NCI-H2227 treated with DMSO at 0.1 percent for 48 hours (cell line): ENCODE measurements at places on chromosomes 5 and 9.

- no peak for DNase-seq
Measured at GRCh38 chr9:13228431-13228830, 51.1 kb downstream of the MPDZ start.

DNA sequence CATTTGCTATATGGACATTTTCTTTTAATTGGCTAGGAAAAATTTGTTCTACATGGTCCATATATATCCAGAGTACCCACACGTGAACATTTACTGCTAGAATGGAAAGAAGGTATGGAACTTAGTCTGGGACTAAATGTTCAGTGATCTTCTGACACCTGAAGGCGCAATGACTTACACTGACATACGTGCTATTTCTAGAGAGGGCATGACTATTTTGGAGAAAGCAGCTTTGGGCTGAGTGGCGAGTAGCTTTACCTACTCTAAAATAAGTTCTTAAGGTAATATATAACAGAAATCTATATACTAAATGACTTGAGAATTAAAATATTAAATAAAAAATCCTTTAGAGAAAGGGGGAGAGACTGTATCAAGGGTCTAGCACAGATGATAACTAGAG lies 10.4 kb downstream of the NNT start:
- no peak for DNase-seq

DNA sequence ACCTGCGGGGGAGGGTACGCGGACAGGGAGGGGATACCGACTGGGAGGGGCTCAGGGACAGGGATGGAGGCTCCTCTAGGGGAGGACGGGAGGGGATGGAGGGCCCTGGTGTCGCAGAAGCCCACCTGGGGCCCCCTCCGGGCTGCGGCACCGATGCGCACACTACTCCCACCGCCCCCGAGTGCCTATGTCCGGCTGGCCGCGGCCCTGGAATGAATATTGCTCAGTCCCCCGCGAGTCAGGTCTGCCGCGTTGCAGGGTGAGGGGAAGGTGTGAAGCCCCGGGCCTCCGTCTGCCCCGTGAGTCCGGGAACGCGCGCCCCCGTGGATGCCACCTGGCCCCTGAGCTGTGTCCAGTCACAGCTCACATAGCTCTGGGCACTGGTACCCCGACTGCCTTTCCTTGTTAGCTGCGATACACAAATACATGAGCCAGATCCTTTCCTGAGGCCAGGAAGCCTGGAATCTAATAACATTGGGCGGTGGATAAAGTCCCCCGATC lies 44.5 kb upstream of the PRSS3 start:
- no peak for DNase-seq

DNA sequence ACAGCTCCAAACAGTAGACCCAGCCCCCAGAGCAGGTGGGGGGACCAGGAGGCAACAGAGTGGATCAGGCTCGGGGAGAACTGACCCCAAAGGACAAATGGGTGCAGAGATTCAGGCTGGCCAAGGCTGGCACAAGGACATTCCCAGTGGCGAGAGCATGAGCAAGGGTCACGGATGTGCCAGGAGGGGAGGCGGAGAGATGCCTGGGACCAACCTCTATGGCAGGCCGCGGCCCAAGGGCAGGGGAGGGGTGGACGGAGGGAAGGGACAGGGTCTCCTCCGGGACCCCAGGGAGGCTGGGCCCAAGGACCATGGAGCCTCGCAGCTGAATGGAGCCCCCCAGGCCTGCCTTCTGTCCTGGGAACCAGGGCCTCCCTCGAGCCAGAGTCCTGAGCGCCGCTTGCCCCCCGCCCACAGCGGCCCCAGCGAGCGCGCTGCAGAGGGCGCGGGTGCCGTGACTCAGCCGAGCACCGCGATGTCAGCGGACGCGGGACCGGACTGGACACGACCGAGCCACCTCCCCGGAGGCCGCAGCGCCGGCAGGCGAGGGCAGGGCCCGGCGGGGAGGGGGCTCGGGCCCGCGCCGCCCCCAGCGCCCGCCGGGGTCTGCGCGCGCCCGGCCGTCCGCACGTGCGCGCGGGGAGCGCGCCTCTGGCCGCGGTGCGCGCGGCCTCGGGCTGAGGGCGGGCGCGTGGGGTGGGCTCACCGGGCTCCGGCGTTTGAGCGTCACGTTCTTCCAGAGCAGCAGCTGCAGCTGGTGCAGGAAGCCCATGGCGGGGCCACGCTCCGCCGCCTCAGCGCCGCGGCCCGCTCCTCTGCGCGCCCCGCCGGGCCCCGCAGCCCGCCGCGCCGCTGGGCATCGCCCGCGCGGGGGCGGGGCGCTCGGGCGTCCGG lies at the start of gene ABCA2:
TSS of gene ABCA2 (minus strand) at position 869 of the 894 bp plus-strand sequence. CDS start at position 772, 97 bp downstream.
- peak; percentile 4 for DNase-seq

- no peak for DNase-seq
Measured at GRCh38 chr9:63859475-63860215, 1425.4 kb downstream of the FOXD4L5 start.

- peak; percentile 23 for DNase-seq
Measured at GRCh38 chr9:79257790-79258351, 313.9 kb upstream of the TLE4 start.

DNA sequence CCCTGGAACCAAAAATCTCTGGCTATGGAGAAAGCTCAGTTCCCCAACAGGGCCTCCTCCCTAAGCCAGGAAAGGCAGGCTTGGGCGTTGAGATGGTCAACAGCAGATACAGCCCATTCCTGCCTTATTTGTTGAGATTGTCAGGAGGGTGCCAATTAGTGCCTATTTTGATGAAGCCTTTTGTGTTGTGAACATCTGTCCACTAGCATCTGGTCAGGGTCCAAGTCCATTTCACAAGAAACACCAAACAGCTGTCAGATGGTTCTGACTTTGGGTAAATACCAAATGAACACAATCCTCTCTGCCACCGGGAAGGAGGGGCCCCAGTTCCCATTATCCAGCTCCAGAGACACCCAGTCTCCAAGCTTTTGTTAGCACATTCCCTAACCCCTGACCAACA lies 19.9 kb downstream of the SEMA6A start:
- DNase-seq, result no peak

GRCh38 chr5:168125445-168126199 lies 165.8 kb upstream of the WWC1 start:
- DNase-seq, result no peak

DNA sequence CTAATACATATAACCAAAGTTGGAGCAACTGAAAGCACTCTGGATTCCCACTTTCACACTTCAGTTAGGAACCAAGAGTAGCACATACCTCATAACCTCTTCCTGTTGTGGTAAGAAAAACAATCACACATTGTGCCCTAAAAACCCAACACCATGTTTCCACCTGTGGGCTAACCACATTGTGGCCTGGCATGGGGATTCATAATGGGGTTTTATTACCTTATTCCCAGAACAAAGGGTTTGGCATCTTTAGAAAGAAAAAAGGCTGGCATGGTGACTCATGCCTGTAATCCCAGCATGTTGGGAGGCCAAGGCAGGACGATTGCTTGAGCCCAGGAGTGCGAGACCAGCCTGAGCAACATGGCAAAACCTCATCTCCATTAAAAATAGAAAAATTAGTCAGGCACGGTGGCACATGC lies 60.6 kb downstream of the HSD17B3 start:
- no peak for DNase-seq

DNA sequence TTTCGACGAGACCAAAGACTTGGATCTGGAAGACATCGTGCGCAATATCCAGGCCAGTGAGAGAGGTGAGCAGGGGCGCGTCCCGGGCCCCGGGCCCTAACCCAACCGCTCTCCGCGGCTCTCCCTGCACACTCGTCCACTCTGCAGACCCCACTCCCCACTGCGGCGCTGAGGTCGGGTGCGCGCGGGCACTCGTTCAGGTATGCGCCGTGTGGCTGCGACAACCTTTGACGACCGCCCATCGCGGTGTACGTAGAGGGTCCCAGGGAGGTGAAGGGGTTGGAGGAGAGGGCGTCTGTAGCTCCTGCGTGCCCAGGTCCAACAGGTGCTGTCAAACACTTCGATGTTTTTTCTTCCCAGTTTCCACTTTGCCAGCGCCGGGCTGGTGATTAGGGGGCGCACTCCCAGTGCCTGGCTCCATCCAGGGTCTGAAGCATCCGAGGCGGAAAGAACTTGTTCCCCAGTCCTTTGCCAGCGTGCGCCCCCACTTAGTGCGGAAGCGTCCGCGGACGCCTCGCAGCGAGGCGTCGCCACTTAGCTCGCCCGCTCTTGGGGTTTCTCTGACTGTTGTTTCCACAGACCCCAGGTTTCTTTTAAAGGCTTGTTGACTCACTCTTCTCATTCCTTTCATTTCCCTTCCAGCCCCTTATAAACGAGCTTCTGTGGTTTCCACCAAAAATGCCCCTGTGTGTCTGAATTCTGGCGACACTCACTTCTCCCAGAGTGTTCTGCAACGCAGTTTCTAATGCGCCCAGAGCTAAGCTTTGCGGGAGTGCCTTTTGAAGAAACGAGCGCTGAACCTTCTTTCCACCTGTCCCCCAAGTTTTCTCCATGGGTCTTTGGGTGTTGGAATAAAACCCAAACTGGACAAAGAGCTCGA lies 1.6 kb downstream of the NPR3 start:
- no peak for DNase-seq

DNA sequence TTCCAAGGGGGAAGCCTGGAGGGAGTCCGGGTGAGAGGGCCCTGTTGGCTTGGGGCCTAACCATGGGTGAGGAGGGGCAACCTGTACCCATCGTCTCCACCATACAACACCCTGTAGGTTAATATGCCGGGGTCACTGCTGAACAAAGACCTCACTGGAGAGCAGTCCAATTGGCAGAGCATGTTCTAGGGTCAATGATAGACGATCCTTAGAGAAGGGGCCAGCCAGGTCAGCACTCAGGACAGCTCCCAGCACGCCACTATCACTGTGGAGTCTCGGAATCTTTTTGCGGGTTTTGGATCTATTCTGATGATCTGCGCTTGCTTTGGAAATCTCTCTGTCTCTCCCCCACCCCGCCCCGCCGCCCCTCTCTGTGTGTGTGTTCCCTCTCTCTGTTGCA lies 218.4 kb upstream of the MVB12B start:
- no peak for DNase-seq

- no peak for DNase-seq
Measured at GRCh38 chr5:161263191-161263590, 283.3 kb downstream of the GABRB2 start.

- DNase-seq, result no peak
Measured at GRCh38 chr5:163276466-163276865, 160.9 kb upstream of the CCNG1 start.

GRCh38 chr5:114192108-114192507 lies 169.8 kb upstream of the KCNN2 start:
- DNase-seq, result no peak

GRCh38 chr5:179554981-179555380 lies 4.6 kb downstream of the RUFY1 start:
- DNase-seq, result no peak

GRCh38 chr5:15968993-15969392 lies 210.6 kb downstream of the MARCHF11 start:
- DNase-seq, result no peak

- no peak for DNase-seq
Measured at GRCh38 chr9:109765830-109766229, 14.2 kb upstream of the PALM2AKAP2 start.

DNA sequence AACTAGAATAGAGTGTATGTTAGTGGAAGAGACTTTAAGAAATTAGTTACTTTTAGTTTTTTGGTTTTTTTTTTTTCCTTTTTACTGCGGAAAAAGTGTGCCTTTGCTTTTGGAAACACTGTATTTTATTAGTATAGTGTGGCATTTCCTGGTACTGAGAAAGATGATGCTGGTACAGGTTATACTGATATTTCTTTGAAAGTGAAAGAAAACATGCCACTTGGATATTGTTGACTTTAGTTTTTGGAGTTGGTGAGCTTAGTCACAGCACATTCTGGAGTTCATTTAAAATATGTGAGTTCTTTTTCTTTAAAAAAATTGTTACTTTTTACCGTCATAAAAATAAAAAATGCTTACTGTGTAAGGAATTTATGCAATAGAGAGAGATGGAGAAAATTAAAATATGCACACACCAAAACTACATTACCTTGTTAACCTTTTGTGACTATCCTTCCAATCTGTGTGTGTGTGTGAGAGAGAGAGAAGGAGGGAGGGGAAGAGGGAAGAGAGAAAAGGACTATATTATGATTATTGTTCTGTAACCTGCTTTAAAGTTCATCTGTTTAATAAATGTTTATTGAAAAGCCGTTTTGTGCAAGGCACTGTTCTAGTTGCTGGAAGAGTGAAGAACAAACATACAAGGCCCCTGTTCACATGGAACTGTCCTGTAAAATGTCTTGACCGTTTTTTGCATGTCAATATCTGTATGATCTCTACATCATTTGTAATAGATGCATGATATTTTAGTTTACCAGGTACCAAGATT lies 1.9 kb downstream of the UGCG start:
- no peak for DNase-seq

DNA sequence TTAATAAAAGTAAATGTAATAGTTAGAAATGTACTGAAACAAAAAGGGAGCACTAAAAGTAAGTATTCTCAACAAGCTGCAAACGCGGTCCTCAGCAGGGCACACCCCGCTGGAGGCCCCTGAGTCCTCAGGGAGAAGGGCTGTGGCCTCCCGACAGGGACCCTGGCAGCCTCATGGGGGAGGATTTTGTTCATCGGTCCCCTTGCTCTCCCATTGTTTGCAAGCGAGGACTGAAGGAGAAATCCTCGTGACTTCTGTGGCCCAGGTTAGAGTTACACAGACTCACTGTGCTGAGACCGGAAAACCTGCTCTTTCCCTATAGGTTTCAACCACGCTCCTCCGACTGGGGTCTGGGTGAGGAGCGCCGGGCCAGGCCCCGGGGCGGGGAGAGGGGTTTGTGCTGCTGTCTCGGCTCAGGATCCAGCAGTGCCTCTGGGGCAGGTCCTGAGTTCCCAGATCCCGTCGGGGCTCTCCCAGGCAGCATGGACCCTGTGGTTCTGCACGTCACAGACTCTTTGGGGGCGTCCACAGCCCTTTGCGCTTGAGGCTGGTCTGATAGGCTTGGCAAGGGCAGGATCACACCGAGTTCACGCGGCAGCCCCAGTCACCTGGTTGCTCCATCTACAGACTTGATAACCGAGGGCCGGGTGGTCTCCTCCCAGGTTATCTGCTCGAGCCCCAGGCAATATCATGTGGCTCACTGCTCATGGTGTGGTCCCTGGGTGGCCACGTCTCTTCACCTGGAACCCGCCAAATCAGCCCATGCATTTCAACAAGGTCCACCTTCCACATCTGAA lies 38.8 kb downstream of the MRPL36 start:
- DNase-seq, result no peak

DNA sequence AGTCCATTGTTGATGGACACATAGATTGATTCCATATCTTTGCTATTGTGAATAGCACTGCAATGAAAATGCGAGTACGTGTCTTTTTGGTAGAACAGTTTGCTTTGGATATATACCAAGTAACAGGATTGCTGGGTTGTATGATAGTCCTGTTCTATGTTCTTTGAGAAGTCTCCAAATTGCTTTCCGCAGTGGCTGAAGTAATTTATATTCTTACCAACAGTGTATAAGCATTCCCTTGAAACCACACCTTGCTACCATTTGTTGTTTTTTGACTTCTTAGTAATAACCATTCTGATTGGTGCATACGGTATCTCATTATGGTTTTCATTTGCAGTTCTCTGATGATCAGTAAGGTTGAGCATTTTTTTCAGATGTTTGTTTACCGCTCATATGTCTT lies 792.9 kb downstream of the PTPRD start:
- no peak for DNase-seq

GRCh38 chr9:101220341-101220740 lies 164.5 kb downstream of the BAAT start:
- no peak for DNase-seq

GRCh38 chr9:136485049-136486045 lies 2.5 kb upstream of the SEC16A start:
- DNase-seq, result peak; percentile 42
